NCI-H1105 (cell line): ENCODE measurements at places on chromosomes 7 and 10.
A peak's percentile ranks its signal among the peaks of the same experiment; 100 is the strongest.

- DNase-seq = no peak
Observed at GRCh38 chr10:12020574-12020973, 22.0 kb downstream of the UPF2 start.

DNA sequence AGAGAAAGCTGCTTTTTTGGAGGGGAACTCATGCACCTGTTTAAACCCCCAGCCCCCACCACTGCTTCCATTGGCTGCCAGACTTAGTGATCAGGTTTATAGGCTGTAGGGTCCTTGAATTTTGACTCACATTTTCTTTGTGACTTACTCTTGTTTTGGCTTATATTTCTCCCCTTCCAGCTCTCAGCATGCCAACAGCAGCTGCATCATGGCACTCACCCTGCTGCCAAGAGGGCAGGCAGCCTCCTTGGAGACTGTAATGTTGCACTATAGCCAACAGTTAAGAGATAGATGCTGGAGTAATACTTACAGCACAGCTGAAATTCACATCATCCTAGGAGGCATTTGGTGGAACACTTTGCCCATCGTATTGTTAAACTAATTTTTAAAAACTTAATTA lies 98.0 kb upstream of the GLCCI1 start:
- DNase-seq = peak; percentile 85

GRCh38 chr10:13728898-13729535 lies 142.3 kb downstream of the PRPF18 start:
- DNase-seq = no peak

DNA sequence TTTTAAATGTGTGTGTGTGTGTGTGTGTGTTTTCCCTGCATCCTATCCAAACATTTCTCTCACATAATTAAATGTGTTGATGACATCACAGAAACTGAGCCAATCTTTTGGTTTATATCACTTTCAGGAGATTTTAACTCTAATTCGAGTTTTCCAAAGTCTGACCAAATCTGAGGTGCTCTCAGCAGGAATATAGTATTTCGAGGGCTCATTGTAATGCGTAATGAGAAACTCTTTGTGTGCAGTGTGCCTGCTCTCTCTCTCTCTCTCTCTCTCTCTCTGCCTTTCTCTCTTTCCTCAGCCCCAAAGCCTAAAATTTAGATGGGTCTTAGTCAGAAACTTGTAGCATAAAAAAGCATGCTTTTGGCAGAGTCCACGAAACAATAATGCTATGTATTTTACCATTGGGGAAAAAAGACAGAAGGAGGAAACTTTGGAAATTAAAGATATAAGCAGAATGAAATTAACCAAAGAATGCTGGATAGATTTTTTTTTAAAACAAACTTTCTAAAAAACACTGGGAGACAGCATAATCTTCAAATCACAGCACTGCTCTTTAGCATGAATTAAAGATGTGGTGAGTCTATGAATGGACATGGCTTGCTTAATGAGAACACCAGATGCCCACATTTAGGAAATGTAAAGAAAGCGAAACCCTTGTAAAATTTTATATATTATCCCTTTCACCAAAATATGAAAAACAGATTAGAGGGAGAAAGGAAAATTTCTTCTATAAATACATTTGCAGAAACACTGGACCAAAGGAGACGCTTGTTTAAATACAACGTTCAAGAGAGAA lies 206.8 kb upstream of the HABP2 start:
- DNase-seq = no peak

- no peak for DNase-seq
Observed at GRCh38 chr10:51030480-51030879, 43.8 kb upstream of the PRKG1 start.

GRCh38 chr7:24911213-24911603 lies 68.8 kb downstream of the OSBPL3 start:
- no peak for DNase-seq

GRCh38 chr10:80545258-80545881 lies 7.7 kb downstream of the SH2D4B start:
- DNase-seq = no peak

GRCh38 chr10:63103971-63104409 lies 29.1 kb upstream of the NRBF2 start:
- DNase-seq = no peak

GRCh38 chr10:11933577-11934223 lies 108.9 kb downstream of the UPF2 start:
- DNase-seq = no peak

DNA sequence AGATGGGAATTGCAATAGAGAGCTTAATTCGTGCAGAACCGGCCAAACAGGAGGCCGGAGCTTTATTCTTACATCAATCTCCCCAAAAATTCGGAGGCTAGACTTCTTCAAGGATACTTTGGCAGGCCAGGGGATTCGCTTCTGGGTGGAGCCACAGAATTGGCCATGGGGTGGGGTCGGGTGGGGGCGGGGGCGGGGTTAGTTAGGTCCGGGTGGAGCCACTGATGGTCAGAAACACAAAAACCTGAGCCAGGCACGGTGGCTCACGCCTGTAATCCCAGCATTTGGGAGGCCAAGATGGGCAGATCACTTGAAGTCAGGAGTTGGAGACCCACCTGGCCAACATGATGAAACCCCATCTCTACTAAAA lies 87.5 kb downstream of the SEPTIN14 start:
- no peak for DNase-seq

DNA sequence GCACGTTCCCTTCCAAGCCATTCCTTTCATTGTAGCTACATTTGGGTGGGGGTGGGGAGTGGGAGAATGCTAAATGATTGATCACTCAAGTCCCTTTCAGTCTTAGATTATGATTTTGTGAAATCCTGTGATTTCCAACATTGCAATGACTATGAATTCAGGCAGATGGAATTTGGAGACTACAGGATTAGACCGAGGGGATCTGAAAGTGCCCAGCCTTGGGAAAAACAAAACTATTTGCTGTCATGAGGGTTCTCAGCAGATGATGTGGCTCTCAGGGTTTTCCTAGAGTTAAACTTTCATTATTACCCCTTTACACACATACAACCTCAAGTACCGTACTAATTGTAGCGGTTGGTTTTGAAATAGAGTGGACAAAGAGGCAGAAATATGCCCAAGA lies 4.7 kb downstream of the MACROH2A2 start:
- no peak for DNase-seq

DNA sequence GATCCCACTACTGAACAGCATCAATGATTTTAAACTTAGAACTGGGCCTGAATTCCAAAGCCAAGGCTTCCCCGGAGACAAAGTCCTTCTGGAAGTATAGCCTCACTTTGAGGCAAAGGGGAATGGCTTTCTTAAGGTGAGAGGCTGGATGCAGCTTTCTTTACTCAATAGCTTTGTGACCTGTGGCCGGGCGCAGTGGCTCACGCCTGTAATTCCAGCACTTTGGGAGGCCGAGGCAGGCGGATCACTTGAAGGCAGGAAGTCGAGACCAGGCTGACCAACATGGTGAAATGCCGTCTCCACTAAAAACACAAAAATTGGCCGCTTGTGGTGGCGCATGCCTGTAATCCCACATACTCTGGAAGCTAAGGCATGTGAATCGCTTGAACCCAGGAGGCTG lies 3.2 kb upstream of the FGFR2 start:
- DNase-seq = no peak
